Activated CD8-positive, alpha-beta T cell treated with anti-CD3 and anti-CD28 coated beads for 36 hours (primary cell): ENCODE measurements at places on chromosomes 1 and 21. TPM values are rescaled to one million over a fixed set of nuclear protein-coding genes. Genes with fewer than 3 reads are reported as not detected.

DNA sequence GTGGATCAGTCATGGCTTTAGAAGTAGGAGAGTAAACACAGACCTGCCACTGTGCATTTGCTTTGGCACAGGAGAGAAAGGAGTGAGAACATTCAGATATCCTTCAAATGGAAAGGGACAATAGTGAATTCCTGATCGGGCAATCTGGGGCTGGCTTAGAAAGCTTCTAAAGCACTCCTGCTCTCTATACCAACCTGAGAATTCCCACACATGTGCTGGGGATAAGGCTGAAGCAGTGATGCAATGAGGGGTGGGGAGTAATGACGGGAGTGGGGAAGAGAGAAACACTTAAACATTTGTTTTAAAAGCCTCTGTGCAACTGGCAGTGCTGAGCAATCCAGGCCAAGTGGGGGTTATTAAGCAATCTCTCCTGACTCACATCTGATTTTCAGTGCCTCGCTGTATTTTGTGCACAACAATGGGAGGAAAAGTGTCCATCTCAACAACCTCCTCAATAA lies 108.8 kb downstream of the KIAA0319L start:
- H3K4me3 ChIP-seq, result no peak overlapping the region
- no peak overlapping the region for H3K27ac ChIP-seq
- peaks cover 34% of the 10 kb centered on the region for H3K4me1 ChIP-seq
- peaks cover 18% of the 10 kb centered on the region for H3K36me3 ChIP-seq

- H3K4me1 ChIP-seq, result no peaks in the 10 kb centered on the region
- no peaks in the 10 kb centered on the region for H3K27me3 ChIP-seq
- H3K4me3 ChIP-seq, result no peak overlapping the region
- DNase-seq, result no peak
Observed at GRCh38 chr1:203888807-203889251, 27.4 kb downstream of the SNRPE start.

DNA sequence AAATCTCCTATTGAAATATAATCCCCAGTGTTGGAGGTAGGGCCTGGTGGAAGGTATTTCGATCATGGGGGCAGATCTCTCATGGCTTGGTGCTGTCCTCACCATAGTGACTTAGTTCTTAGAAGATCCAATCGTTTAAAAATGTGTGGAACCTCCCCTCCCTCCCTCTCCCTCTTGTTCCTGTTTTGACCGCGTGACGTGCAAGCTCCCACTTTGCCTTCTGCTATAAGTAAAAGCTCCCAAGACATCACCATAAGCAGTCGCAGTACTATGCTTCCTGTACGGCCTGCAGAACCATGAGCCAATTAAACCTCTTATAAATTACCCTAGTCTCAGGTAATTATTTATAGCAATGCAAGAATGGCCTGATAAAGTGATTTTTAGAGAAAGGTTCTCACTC lies 10.9 kb upstream of the RGS2 start:
- H3K27me3 ChIP-seq, result no peaks in the 10 kb centered on the region
- DNase-seq, result no peak
- no peaks in the 10 kb centered on the region for H3K36me3 ChIP-seq
- H3K4me1 ChIP-seq, result no peaks in the 10 kb centered on the region
- no peak overlapping the region for H3K4me3 ChIP-seq
- H3K27ac ChIP-seq, result no peak overlapping the region

GRCh38 chr21:35525443-35525842 lies 476.3 kb upstream of the RUNX1 start:
- H3K36me3 ChIP-seq, result no peaks in the 10 kb centered on the region
- H3K4me3 ChIP-seq, result no peak overlapping the region
- H3K4me1 ChIP-seq, result peaks cover 44% of the 10 kb centered on the region
- peak; percentile 58 for DNase-seq
- peak overlapping the region; percentile 17 for H3K27ac ChIP-seq
- no peaks in the 10 kb centered on the region for H3K27me3 ChIP-seq

DNA sequence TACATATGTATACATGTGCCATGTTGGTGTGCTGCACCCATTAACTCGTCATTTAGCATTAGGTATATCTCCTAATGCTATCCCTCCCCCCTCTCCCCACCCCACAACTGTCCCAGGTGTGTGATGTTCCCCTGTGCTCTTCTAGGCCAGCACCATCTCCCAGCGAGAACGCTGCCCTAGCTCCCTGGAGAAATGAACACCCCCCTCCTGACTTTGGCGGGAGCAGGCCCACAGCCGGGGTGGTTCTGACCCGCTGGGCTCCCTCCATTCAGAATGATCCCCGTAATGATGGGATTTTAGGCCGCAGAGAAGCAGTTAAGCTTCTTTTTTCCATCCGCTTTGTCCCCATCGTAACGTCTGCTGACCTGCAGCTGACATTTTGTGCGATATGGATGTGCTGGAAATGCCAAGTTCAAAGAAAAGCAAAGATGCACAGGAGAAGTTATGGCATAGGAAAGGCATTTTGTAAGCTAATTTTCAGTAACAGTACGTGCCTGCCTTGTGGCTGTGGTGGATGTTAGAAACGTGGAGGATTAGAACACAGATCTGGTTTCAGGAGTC lies 39.3 kb downstream of the ELK4 start:
- H3K27ac ChIP-seq, result peak overlapping the region; percentile 88
- peak overlapping the region; percentile 84 for H3K4me3 ChIP-seq
- no peak for DNase-seq
- peaks cover 26% of the 10 kb centered on the region for H3K36me3 ChIP-seq
- H3K4me1 ChIP-seq, result peaks cover 41% of the 10 kb centered on the region
- H3K27me3 ChIP-seq, result no peaks in the 10 kb centered on the region

GRCh38 chr1:200265104-200265503 lies 144.7 kb downstream of the ZNF281 start:
- H3K27ac ChIP-seq, result no peak overlapping the region
- H3K27me3 ChIP-seq, result peaks cover 3% of the 10 kb centered on the region
- no peak for DNase-seq
- peaks cover 7% of the 10 kb centered on the region for H3K4me1 ChIP-seq

- H3K4me3 ChIP-seq, result no peak overlapping the region
- peaks cover 12% of the 10 kb centered on the region for H3K27me3 ChIP-seq
- DNase-seq, result no peak
- H3K36me3 ChIP-seq, result no peaks in the 10 kb centered on the region
- no peaks in the 10 kb centered on the region for H3K4me1 ChIP-seq
Observed at GRCh38 chr1:22739648-22740385, 29.2 kb downstream of the EPHB2 start.

GRCh38 chr1:75964760-75965408 lies 32.7 kb upstream of the ASB17 start:
- H3K27ac ChIP-seq, result no peak overlapping the region
- no peak overlapping the region for H3K4me3 ChIP-seq
- peaks cover 1% of the 10 kb centered on the region for H3K27me3 ChIP-seq
- H3K36me3 ChIP-seq, result no peaks in the 10 kb centered on the region

- H3K27ac ChIP-seq, result no peak within 1 kb of the TSS
- no peak for DNase-seq
- no peaks in the 10 kb centered on the region for H3K36me3 ChIP-seq
- H3K4me1 ChIP-seq, result no peaks in the 10 kb centered on the region
- H3K27me3 ChIP-seq, result peaks cover 4% of the 10 kb centered on the region
- H3K4me3 ChIP-seq, result no peak within 1 kb of the TSS
Observed at GRCh38 chr1:75932304-75932703, at the start of gene ASB17. TSS of gene ASB17 (minus strand) at chr1:75932404. CDS start at chr1:75932291, 113 bp downstream.

- DNase-seq, result no peak
- H3K27ac ChIP-seq, result no peak overlapping the region
- H3K4me3 ChIP-seq, result no peak overlapping the region
- no peaks in the 10 kb centered on the region for H3K4me1 ChIP-seq
- H3K27me3 ChIP-seq, result no peaks in the 10 kb centered on the region
Observed at GRCh38 chr1:80673935-80674597, 1126.7 kb upstream of the ADGRL2 start.

GRCh38 chr1:195481293-195481692 lies 1126.9 kb downstream of the KCNT2 start:
- no peaks in the 10 kb centered on the region for H3K4me1 ChIP-seq
- H3K4me3 ChIP-seq, result no peak overlapping the region
- H3K27ac ChIP-seq, result no peak overlapping the region
- DNase-seq, result no peak
- H3K27me3 ChIP-seq, result no peaks in the 10 kb centered on the region

- no peaks in the 10 kb centered on the region for H3K36me3 ChIP-seq
- H3K4me1 ChIP-seq, result no peaks in the 10 kb centered on the region
- H3K4me3 ChIP-seq, result no peak overlapping the region
- DNase-seq, result no peak
Observed at GRCh38 chr1:95383111-95383510, 149.1 kb downstream of the RWDD3 start.

- H3K4me1 ChIP-seq, result peaks cover 37% of the 10 kb centered on the region
- H3K4me3 ChIP-seq, result peak overlapping the region; percentile 86
- H3K27ac ChIP-seq, result peak overlapping the region; percentile 98
- H3K36me3 ChIP-seq, result no peaks in the 10 kb centered on the region
- peak; percentile 77 for DNase-seq
Observed at GRCh38 chr1:179953974-179954492, 577 bp upstream of the CEP350 start.

- H3K36me3 ChIP-seq, result no peaks in the 10 kb centered on the region
- no peak overlapping the region for H3K27ac ChIP-seq
- H3K27me3 ChIP-seq, result no peaks in the 10 kb centered on the region
Observed at GRCh38 chr1:180123463-180123936, 31.2 kb upstream of the QSOX1 start.

DNA sequence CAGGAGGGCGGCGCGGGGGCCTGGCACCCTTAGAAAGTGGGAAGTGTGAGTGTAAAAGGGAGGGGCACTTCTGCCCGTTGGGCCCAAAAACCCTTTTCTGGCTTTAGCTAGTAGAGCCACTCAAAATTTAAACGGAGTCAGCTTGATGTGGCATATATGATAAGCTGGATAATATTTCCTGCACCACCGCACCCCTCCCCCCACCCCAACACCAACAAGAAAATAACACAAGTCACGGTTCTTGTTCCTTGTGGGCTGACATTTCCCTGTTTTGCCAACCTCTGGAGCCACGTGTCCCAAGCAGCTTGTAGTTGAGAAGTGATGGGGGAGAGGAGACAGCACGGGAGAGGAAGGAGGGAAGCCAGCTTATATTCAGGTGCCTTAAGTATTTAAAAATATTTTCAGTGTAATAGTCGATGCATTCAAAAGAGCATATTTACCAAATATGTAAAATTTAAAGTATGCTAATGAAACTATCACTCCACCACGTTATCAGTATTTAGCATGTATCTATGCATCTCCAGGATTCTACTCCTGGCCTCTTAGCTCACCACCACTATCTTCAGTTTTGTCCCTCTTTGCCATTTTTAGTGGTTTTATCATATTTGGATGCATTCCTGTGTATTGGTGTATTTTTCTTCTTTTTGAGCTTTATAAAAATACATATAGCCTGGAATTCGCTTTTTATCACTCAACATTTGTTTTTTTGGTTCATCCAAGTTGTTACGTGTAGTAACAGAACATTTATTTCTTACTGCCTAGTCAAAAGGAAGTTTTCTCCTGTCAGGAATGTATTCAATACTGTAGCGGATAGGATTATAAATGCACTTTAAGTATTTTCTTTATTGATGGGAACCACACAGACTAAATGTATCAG lies 773 bp upstream of the DDX59 start:
- H3K4me1 ChIP-seq, result peaks cover 38% of the 10 kb centered on the region
- H3K36me3 ChIP-seq, result peaks cover 9% of the 10 kb centered on the region
- H3K27me3 ChIP-seq, result no peaks in the 10 kb centered on the region
- H3K4me3 ChIP-seq, result peak overlapping the region; percentile 94

GRCh38 chr1:171141688-171142415 lies 43.2 kb upstream of the FMO2 start:
- H3K27ac ChIP-seq, result no peak overlapping the region
- no peak overlapping the region for H3K4me3 ChIP-seq
- no peaks in the 10 kb centered on the region for H3K4me1 ChIP-seq

DNA sequence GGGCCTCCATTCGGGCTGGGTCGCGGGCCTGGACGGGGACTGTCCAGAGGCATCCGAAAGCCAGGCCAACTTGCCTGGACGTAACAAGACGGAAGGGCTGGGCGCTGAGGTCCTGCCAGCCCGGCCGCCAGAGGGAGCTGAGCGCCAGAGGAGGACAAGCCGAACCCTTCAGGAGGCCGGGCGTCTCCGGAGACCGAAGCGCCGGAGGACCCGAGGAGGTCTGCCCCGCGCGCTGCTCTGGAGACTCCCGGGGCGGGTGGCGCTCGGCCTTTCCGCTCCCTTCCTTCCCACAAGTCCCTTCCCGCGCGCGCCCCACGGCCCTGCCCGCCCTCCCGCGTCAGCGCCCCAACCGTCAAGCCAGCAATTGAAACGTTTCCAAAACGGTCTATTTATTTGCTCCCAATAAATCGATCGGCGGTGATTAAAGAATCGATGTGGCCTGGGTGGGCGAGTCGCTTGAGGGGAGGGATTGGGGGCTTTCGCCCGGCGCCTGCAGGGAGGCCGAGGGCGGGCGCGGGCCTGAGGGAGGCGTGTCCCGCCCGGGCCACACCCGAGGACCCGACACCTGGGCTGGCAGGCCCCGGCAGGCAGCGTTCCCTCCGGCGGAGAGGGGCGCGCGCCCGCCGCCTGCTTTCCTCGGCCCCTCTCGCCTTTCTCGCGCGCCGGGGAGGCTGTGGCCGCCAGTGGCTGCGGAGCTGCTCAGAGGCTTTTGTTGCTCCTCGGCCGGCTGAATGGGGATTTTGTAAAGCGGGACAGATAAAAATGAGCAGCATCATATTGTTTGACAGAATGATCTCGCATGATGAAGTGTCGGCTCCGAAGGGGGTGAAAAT lies 5.2 kb upstream of the FOXD3 start:
- H3K27me3 ChIP-seq, result peaks cover 68% of the 10 kb centered on the region
- no peak overlapping the region for H3K27ac ChIP-seq
- peaks cover 30% of the 10 kb centered on the region for H3K4me1 ChIP-seq

- DNase-seq, result peak; percentile 60
- H3K36me3 ChIP-seq, result no peaks in the 10 kb centered on the region
- peak overlapping the region; percentile 65 for H3K27ac ChIP-seq
- H3K4me1 ChIP-seq, result peaks cover 47% of the 10 kb centered on the region
- H3K27me3 ChIP-seq, result no peaks in the 10 kb centered on the region
Observed at GRCh38 chr1:8431019-8431418, 113.1 kb downstream of the SLC45A1 start.

- peaks cover 3% of the 10 kb centered on the region for H3K4me1 ChIP-seq
- H3K36me3 ChIP-seq, result no peaks in the 10 kb centered on the region
- H3K4me3 ChIP-seq, result no peak overlapping the region
Observed at GRCh38 chr1:153607381-153607780, 5.6 kb downstream of the S100A16 start.

- H3K4me1 ChIP-seq, result no peaks in the 10 kb centered on the region
- DNase-seq, result peak; percentile 4
- H3K36me3 ChIP-seq, result no peaks in the 10 kb centered on the region
- H3K4me3 ChIP-seq, result no peak overlapping the region
- H3K27me3 ChIP-seq, result peaks cover 40% of the 10 kb centered on the region
Observed at GRCh38 chr1:143735764-143736461, 235.9 kb downstream of the FAM72C start.

The CDCP2 gene
- 0.18 TPM for total RNA-seq

The RWDD3 gene
- total RNA-seq, result 17.8 TPM

The CHODL gene
- total RNA-seq, result not detected

The IGSF9 gene
- not detected for total RNA-seq

The LIN28A gene
- total RNA-seq, result not detected

The ADAM30 gene
- not detected for total RNA-seq

The MCOLN2 gene
- total RNA-seq, result 15.7 TPM

The PLA2G4A gene
- total RNA-seq, result not detected

The BMP8B gene
- 0.51 TPM for total RNA-seq

The SLC44A5 gene
- total RNA-seq, result 0.22 TPM

The ADGRL2 gene
- total RNA-seq, result not detected

The ERG gene
- not detected for total RNA-seq
